ENCODE measurements at places on chromosomes 16 and 17. TPM values are rescaled to one million over a fixed set of nuclear protein-coding genes. Genes with fewer than 3 reads are reported as not detected.
A peak's percentile ranks its signal among the peaks of the same experiment; 100 is the strongest.

Gene GRIN2A
- 3.4 TPM for total RNA-seq

Gene PHF12
- total RNA-seq: 25.7 TPM

Gene CACNA1G
- total RNA-seq: 0.41 TPM

DNA sequence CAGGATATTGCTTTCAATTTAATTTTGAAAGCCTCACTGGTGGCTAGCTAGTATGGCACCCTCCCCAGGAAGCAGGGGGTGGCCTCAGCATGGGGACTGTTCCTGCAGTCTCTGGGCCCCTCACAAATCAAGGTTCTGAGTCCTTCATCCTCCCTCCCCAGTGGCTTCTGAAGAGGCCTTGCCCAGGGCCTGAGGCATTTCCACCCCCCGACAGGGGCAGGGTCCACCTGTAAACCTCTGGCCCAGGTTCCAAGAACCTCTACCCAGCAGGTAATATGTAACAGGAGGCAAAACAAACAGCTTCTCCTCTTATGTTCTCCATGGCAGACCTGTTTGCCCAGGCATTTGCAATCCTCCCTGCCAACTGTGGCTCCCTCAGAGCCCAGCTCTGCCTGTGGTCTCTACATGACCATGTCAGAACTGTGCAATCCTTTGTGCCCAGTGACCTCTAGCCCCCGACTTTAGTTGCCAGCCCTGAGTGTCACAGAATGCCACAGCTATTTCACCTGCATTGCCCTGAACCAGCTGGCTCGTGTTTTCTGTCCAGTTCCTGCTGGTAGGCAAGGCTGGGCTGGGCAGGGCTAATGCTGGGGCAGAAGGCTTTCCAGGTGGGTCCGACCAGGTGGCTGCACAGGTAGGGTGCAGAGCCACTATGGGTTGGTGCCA is 14.3 kb downstream of the ACSF2 start:
- DNase-seq: no peak

DNA sequence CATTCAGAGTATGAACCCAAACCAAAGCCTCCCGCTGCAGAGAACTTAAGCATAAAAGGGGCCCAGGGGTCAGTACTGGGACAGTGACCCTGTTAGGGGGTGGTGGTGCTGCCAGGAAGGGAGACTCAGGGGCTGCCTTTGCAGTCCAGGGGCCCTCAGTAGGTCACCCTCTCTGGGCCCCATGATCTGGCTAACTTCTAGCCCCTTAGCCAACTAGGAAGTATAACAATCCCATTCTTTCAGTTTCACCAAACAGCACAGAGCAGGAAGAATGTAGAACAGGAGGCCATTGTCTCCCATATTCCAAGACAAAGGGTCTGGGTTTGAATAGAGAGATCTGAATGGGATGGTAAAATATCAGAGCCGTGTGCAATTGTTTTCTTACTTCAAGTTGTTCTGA is 378.6 kb upstream of the C16orf82 start:
- DNase-seq: no peak

- DNase-seq: no peak
Measured at GRCh38 chr16:2830355-2830695, 222 bp downstream of the ZG16B start.

GRCh38 chr16:85591381-85591780 is 21.7 kb upstream of the GSE1 start:
- no peak for DNase-seq

- no peak for DNase-seq
Measured at GRCh38 chr17:32265192-32265923, at the start of gene RHBDL3. TSS of gene RHBDL3 (plus strand) at chr17:32265832. CDS start at chr17:32266190, 358 bp downstream.

GRCh38 chr17:45784741-45785479 is 790 bp downstream of the CRHR1 start:
- DNase-seq: no peak

DNA sequence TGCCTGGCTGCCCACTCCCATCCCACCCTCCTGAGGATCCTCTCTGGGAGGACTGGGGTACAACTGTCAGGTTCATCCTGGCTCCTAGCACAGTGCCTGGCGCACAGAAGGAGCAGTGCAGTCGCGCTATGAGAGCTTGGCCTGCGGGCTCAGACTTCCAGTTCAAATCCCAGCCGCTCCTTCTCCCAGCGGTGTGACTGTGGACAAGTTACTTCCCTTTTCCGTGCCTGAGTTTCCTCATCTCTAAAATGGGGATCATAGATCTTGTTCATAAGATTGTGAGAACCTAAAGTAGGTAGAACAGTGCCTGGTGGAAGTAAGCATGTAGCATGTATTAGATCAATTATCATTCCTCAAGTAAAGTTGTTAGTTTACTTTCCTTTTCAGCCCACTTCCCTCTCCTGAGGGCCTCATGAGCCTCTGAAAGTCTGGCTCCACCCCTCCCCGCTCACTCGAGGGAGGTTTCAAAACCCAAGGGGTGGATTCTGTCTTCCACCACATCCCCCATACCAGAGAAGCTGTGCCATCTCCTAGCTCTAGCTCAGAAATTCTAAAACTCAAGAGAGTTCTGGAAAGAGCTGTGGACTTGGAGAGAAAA is 19.9 kb upstream of the COL1A1 start:
- DNase-seq: peak; percentile 65

- DNase-seq: peak; percentile 12
Measured at GRCh38 chr17:8326511-8327302, 12.9 kb upstream of the ODF4 start.

DNA sequence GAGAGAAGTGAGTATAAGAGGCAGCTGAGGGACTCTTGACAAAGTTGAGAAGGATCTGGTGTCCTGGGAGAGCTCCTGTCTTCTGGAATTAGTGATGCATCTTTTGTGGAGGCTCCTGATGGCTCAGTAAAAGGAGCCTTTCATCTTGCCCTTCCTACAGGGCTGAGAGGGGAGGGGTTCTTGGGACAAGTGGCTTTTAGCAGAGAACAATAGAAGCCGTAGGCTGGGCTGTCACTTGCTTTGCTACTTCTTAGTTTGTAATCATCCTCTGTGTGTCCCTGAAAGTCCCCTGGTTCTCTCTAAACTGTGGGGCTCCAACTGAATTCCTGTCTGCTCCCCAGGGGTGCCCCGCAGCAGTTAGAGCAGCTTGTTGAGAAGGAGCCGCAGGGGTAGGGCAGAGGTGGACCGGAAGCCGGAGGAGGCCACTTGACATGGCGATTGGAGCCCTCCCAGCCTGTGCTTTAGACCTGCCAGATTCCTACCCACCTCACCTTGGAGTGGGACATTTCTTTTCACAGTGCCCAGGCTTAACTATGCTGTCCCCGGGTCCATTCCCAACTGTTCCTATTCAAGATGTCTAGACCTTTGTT is 85.1 kb downstream of the PRKCA start:
- DNase-seq: no peak
